ENCODE measurements at places on chromosomes 11 and 22.

DNA sequence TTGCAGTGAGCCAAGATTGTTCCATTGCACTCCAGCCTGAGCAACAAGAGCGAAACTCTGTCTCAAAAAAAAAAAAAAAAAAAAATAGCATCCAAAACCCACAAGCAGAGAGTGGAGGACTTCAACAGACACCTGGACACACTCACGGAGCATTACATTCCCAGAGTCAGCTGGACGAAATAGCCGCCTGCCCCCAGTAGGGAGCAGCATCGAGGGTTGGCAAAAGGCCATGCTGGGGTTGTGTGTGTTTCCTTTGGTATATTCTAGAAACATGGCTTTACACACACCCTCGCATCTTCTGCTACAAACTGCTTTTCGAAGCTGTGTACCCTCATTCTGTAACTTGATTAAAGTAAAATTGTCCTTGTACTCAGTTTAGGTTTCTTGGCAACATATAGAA lies 5.3 kb downstream of the ADA2 start:
- peak; percentile 16 for DNase-seq

DNA sequence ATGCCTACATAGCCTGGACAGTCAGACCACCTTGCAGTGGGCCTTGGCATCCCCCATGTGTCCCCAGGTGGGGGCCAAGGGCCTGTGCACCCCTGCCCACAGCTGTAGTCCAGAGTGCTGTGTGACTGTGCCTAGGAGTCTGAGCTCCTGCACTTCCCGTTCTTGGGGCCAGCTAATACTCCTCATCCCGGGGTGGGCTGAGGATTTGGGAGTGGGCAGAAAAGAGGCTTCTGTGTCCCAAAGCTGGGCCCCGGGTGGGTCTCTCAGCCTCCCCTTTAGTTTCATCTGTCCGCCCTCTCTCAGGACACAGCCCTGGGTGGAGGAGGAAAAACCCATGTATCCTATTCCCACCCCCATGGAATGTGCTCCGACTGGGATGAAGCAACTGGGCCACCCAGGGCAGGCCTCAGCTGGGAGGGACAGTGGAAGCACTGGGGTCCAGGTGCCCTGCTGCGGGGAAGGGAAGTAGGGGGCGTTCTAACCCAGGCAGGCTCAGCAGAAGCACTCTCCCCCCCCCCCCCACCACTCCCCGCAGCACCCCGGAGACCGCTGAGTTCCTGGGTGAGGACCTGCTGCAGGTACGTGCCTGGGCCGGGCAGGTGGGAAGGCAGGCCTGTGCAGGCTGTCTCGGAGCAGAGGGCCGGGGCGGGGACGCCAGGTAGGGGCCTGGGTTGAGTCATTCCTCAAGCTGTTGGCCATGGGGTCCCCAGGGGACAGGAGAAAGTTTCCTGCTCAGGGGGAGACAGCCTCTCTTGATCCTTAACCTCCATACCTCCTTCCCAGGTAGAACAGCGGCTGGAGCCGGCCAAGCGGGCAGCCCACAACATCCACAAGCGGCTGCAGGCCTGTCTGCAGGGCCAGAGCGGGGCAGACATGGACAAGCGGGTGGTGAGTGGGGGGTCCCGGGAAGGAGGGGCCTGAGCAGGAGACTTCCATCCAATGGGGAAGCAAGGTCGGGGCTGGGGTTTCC lies 1.4 kb downstream of the SH3BP1 start:
- DNase-seq: no peak

DNA sequence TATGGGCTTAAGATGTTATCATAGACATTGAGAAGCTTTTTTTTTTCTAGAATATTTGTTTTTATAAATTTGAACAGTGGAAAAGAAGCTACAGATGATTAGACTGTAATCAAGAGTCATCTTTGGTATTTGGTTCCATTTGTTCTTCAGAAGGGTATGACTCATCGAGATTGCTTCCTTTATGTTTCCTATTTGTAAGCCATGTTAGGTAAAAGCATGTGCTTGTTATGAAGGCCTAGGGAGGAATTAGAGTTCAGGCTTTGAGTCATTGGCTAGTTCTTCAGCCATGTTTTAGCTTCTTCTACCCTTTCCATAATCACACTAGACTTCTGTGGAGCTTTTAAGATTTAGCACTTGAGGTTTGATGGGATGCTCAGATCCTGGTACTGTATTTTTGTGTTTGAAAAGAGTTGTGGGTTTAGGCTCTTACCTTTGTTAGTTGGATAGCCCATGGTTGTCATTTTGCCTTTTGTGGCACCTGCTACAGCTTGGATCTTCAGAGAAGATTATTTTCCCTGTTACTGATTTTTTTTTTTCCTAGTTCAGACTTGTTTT lies 44.3 kb downstream of the POLD3 start:
- DNase-seq: peak; percentile 82

GRCh38 chr11:6156628-6157359 lies 13.3 kb downstream of the OR52B2 start:
- no peak for DNase-seq

DNA sequence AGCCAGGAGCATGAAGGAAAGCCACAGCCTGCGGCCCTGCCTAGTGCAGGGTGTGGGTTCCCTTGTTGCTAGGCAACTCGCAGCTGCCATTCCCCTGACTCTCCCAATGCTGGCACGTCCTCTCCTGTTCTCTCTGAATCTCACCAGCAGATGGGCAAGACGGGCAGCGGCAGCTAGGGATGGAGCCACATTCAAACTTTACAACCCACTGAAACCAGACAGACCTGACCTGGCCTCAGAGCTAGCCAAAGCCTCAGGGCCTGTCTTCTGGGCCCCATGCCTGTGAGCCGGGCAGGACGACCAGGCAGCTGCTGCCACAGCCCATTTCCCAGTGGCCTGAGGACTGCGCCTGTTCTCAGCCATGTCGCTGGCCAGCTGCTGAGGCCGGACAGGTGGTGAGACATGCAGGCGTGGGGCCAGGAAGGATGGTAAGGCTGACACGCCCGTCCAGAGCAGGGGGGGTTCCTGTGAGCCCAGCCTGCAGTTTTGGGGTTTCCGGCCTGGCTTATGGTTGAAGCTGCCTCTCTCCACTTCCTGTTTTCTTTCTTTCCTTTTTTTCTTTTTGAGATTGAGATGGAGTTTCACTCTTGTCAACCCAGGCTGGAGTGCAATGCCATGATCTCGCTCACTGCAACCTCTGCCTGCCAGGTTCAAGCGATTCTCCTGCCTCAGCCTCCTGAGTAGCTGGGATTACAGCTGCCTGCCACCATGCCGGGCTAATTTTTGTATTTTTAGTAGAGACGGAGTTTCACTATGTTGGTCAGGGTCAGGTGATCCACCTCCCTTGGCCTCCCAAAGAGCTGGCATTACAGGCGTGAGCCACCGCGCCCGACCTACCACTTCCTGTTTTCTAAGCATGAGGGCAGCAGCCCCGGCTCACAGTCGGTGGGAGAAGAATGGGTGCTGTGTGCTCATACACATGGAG lies 4.1 kb downstream of the SUN2 start:
- DNase-seq: peak; percentile 37

DNA sequence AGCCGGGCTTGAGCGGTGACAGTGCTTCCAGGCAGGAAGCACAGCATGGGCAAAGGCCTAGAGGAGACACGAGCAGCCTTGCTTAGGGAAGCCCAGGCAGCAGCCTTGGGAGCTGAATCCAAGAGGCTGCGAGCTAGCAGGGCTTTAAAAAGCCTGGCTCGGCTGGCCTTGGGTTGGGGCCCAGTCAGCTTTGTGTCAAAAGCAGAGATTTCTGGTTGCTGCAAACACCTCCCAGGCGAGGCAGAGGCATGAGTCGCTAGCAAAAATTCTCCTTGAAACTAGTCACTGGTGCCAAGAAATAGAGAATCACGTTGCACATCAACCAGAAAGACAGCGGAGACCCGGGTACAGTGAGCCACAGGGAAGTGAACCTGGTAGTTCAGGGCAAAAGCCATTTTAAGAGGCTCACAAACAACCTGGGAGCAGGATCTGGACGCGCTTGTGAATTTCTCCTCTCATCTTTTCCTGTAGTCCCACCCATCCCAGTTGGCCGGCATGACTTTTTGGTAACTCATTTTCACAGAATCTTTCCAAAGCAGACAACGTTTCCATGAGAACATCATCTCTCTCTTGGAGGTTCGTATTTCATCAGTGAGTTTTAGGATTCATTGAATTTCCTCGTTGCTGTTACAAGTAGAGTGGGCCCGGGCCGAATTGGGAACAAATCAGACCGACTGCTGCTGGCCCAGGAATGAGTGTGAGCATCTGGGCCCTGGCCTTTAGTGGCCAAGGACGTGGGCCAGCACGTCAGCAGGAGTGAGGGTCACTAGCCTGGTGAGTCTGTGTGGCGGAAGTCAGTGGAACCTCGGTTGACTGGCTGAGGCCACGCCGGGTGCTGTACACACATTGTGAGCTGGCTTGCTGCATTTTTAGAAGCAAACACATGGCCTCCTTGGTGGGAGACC lies 16.4 kb upstream of the FGF4 start:
- peak; percentile 46 for DNase-seq

GRCh38 chr11:69218946-69219720 lies 63.4 kb downstream of the SMIM38 start:
- no peak for DNase-seq

DNA sequence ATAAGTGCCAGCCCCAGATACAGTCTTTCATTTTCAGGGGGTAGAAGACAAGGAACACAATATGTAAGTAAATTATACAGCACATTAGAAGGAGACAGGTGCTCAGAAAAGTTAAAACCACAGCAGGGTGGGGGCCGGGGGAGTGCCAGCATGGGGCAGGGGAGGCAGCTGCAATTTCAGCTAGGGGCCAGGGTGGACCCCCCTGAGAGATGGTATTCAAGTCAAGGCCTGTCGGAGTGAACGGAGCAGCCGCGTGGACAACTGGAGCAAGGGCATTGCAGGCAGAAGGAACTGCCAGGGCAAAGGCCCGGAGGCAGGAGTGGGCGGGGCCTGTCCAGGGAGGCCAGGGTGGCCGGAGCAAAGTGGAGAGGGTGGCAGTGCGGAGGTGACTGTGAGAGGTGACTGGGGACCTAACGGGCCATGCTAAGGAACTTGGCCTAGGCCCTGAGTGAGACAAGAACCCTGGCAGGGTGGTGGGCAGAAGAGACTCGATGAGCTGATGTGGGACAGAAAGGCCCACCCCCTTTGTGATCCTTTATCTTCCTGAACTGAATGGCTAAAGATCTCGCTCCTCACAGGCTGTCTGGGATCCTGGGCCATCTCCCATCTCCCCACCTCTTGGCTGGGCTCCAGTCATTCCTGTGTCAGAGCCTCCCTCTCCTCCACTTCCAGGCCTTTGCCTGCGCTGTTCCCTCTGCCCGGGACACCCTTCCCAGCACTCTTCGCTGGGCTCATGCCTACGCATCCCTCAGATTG lies 22.4 kb upstream of the FLRT1 start:
- no peak for DNase-seq

- DNase-seq: no peak
These were observed 24.3 kb upstream of the MOB2 start for GRCh38 chr11:1510928-1511327.

DNA sequence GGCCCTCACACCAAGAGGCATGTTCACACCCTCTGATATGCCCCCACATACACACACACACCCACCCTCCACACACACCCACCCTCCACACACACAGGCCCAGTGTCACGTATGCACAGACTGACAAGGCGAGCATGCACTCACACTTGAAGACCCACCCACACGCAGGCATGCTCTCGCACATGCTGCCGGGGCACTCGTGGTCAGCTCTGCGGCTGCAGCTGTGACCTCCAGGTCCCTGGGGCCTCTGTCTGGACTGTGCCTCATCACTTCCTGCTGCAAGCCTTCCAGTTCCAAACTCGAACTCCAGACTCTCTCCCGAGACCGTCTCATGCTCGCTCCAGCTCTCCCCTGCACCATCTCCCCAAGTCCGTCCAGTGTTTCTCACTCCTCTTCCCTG lies 9.5 kb downstream of the DCHS1 start:
- DNase-seq: peak; percentile 49

GRCh38 chr11:29318134-29318845 lies 698.5 kb downstream of the KCNA4 start:
- DNase-seq: peak; percentile 74

DNA sequence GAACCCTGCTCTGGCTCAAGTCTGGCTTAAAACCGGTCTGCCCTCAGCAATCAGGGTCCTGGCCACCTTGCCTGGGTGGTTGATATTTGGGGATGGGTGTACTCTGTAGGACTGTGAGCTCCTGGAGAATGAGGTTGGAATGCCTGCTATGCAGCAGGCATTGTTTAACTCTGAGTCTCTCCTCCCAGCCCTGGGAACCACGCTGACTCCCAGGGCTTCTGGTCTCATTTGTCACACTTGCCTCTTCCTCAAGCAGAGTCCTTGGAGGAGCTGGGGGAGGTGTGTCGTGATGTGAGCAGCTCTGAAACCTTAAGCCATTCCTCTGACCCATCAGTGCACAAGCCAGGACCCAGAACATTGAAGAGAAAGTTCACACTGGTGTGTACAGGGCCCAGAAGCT lies 340.1 kb downstream of the MN1 start:
- DNase-seq: peak; percentile 86

DNA sequence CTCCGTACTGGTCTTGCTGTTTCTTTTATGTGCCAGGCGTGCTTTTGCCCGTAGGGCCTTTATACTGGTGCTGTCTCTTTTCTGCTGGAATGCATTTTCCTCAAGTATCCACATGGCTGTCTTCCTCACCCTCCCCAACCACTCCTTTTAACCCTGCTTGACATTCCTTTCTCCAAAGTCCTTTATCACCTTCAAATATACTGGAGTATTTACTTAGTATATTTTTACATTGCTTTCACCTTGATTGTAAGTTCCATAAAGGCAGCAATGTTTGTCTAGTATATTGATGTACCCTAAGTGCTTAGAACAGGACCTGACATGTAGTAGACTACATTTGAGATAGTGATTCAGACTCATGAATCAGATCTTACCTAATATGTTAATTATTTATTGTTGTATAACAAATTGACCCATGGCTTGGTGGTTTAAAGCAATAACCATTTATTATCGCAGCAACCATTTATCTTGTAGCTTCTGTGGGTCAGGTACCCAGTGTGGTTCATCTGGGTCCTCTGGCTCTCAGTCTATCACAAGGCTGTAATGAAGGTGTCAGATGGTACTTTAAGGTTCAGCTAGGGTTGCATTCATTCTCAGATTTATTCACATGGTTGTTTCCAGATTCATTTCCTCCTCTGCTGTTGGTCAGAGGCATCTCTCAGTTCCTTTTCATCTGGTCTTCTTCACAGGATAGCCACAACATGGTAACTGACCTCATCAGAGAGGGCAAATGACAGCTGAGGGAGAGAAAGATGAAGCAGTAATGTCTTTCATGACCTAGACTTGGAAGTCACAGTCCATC lies 34.2 kb downstream of the DDX10 start:
- DNase-seq: no peak

GRCh38 chr11:69131644-69132300 lies 24.0 kb upstream of the SMIM38 start:
- DNase-seq: peak; percentile 68

GRCh38 chr11:128151338-128151737 lies 436.0 kb downstream of the ETS1 start:
- DNase-seq: no peak

- DNase-seq: no peak
These were observed 3.1 kb downstream of the RAPSN start for GRCh38 chr11:47445840-47446239.

- no peak for DNase-seq
These were observed 13.0 kb downstream of the RTN4RL2 start for GRCh38 chr11:57473285-57473841.

GRCh38 chr11:100930185-100930778 lies 199.3 kb downstream of the PGR start:
- peak; percentile 85 for DNase-seq
